ENCODE measurements at places on chromosomes 1 and 21. TPM values are rescaled to one million over a fixed set of nuclear protein-coding genes. Genes with fewer than 3 reads are reported as not detected.
A peak's percentile ranks its signal among the peaks of the same experiment; 100 is the strongest.

DNA sequence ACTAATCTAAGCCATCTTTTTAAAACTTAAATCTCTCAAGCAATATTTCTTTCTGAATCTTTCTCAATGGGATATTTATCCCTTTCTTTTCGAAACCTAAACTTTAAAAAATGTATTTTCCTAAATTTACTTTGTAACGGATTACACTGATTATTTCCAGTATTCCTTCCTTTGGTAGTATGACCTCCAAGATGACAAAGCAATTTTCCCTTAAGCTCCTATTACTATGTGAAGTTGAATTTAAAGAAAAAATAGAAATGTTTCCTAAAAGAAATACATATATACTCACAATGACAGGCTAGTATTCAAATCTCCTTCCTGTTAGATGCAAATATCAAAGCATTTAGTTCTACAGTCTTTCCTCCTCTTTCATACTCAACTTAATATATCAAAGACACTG lies 15.8 kb downstream of the SCAF4 start:
- no peak for DNase-seq

PTPRF gene
- total RNA-seq, result 16.3 TPM

- DNase-seq, result no peak
These were observed 973.2 kb downstream of the NCAM2 start for GRCh38 chr21:21971384-21971783.

DNA sequence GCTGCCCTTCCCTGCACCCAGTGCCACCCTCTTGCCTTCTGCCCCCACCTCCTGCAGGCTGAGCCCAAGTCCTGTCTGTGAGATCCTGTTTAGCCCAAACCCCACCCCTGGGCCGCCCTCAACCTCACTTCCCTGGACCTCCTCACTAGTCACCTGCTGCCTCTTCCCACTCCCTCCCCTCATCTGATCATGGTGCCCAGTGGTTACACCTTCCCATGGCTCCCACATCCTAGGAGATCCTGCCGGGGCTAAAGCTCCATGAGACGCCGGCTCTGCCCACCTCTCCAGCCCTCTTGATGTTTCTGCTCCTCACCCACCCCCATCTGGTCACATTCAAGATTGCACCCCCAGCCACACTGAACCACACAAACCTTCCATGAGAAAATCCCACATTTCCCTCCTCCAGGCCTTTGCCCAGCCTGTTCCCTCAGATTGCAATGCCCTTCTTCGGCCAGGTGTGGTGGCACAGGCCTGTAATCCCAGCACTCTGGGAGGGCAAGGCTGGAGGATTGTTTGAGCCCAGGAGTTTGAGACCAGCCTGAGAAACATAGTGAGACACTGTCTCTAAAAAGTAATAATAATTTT lies 17.0 kb downstream of the TTC39A start:
- peak; percentile 25 for DNase-seq

LCA5L gene
- total RNA-seq, result 1.1 TPM

GRCh38 chr1:903721-904271 lies 19.9 kb upstream of the SAMD11 start:
- no peak for DNase-seq

Measured in GM23248 (cell line).